ENCODE measurements at places on chromosomes 2 and 18. TPM values are rescaled to one million over a fixed set of nuclear protein-coding genes. Genes with fewer than 3 reads are reported as not detected.

GRCh38 chr2:101419096-101419663, 31.9 kb upstream of the CREG2 start:
- no peak overlapping the region for H3K4me3 ChIP-seq
- H3K27me3 ChIP-seq: no peaks in the 10 kb centered on the region
- H3K27ac ChIP-seq: no peak overlapping the region
- H3K4me1 ChIP-seq: no peaks in the 10 kb centered on the region

GRCh38 chr2:222568865-222569264, 87.0 kb downstream of the FARSB start:
- H3K4me1 ChIP-seq: peaks cover 17% of the 10 kb centered on the region
- no peaks in the 10 kb centered on the region for H3K36me3 ChIP-seq
- no peak for DNase-seq
- H3K27ac ChIP-seq: no peak overlapping the region
- H3K27me3 ChIP-seq: no peaks in the 10 kb centered on the region

GRCh38 chr2:12320991-12321641, 395.6 kb upstream of the TRIB2 start:
- H3K4me1 ChIP-seq: peaks cover 15% of the 10 kb centered on the region
- peak; percentile 19 for DNase-seq
- no peaks in the 10 kb centered on the region for H3K27me3 ChIP-seq
- H3K4me3 ChIP-seq: no peak overlapping the region
- no peaks in the 10 kb centered on the region for H3K36me3 ChIP-seq

EN1 gene
- 0.43 TPM for total RNA-seq

GRCh38 chr2:68089961-68090360, 27.2 kb upstream of the C1D start:
- no peaks in the 10 kb centered on the region for H3K27me3 ChIP-seq
- no peak overlapping the region for H3K27ac ChIP-seq
- DNase-seq: no peak
- H3K4me1 ChIP-seq: no peaks in the 10 kb centered on the region
- H3K36me3 ChIP-seq: no peaks in the 10 kb centered on the region

Data from hepatocyte (in vitro differentiated cells).